ENCODE measurements at places on chromosomes 2 and 18.

- DNase-seq, result no peak
Measured at GRCh38 chr2:8306530-8307351, 375.1 kb upstream of the ID2 start.

DNA sequence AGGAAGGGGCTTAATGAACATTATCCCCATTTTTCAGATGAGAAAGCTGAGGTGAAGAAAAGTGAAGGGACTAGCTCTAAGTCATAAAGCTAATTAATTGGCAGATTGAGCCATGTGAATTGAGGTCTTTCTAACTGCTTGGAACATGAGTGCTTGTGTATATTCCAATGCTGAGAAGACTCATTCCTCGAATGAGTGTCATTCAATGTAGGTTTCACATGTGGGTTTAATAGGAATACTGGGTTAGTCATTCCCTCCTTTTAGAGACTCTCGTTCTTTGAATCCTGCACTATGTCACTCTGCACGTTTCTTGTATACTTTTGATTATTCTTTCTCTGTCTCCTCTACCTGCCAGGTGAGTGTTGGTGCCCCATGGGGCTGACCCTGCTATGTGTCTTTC, 218.2 kb downstream of the HRH4 start:
- DNase-seq, result no peak

GRCh38 chr2:95275601-95276243, 1.5 kb downstream of the PROM2 start:
- DNase-seq, result no peak

- DNase-seq, result no peak
Measured at GRCh38 chr18:48017635-48018034, 87.2 kb upstream of the SMAD2 start.

DNA sequence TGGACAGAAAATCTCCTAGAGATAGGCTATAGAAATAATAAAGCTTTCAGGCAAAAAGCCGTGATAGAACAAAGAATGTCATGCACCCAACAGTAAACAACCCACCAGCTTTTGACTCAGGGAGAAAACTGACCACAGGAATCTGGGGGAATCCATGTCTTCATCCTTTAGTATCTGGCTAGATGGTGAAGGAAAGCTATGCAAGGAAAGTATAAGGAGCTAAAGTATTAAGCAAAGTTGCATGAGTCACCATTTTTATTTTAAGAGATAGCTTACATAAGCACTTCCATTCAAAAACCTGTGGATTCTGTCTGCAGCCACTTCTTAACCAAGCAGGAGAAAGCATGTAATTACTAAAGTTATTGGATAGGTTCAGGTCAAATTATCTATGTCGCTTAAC, 363.8 kb downstream of the LRP1B start:
- DNase-seq, result no peak

DNA sequence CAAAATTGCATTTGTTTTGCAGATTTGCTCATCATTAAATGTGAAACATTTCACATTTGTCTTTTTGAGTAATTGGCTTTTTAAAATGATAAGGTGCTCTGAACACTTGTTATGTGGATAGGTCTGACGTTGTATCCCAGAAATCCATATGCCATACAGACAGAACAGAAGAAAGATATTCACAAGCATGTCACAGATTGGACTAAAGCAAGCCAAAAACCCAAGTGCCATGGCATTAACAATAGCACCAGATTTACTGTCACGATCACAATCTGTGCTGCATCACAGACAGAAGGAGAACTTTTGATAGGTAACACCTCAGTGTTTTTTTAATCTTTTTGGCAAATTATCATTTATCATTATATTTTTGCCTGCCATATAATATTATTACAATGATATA, 272.6 kb downstream of the ARHGAP15 start:
- no peak for DNase-seq

GRCh38 chr18:31302991-31303390, 15.0 kb upstream of the DSG1 start:
- no peak for DNase-seq

GRCh38 chr2:188664416-188664815, 309.8 kb upstream of the COL3A1 start:
- DNase-seq, result no peak

DNA sequence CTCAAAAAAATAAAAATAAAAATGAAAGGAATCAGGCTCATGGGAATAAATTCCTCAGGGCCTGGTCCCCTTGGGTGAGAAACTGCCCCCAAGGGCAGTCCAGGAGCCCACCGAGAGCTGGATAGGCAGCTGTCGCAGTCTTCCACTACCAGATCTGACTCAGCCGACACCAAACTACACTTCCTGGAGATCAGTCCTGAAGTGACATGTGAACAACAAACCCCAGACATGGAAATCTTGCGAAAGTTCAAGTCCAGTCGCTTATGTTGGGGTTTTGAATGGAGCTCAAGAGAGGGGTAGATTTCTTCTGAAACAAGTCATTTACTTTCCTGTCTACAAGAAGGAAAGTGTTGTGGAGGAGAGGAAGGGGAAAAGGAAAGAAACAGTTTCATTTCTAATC, 12.9 kb downstream of the ADCY3 start:
- DNase-seq, result no peak

DNA sequence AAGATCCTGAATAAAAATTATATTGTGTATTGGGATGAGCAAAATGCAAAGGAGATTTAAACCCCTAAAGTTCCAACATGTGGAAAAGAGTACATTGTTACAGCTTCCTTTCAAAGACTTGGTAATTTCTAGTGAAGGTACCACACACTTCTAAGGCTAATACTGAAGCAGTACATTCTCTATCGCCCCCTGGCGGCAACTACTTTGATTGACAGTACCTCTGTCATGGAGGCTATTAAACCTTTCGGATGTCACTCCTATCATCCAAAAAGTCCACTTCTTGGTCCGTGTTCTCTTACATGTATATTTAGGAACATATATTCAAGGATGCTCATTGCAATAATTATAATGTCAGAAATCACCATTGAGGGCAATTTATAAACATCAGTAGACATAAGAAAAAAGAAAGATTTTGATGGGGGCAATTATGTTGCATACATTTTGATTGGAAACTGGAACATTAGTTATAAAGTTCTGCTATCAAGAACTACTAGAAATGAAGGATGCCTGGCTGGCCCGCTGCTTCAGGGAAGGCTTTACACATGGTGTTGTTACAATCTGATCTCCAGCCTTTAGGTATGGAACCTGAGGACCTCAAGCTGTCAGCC, 601.6 kb downstream of the CPS1 start:
- DNase-seq, result no peak

DNA sequence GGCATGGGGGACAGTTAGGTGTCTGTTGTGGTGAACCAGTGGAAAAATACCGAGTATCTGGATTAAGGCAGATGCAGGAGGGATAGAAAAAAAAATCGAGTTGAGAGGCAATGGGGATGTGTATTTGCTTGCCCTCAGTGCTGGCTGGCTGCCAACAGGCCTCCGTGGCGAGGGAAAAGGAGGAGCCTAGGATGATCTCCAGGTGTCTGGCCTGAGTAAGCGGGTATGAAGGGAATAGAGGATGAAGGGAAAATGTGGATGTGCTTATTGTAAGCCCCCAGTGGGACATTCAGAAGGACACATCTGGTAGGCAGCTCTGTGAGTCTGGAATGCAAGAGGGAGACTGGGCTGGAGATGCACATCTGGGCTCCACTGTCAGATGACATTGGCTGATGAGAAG, 22.8 kb downstream of the KCNS3 start:
- DNase-seq, result no peak

GRCh38 chr2:98583816-98584618, 24.3 kb downstream of the COA5 start:
- no peak for DNase-seq

- no peak for DNase-seq
Measured at GRCh38 chr18:74725690-74726089, 128.0 kb downstream of the ZNF407 start.

- no peak for DNase-seq
Measured at GRCh38 chr2:48722391-48722790, 33.1 kb downstream of the LHCGR start.

DNA sequence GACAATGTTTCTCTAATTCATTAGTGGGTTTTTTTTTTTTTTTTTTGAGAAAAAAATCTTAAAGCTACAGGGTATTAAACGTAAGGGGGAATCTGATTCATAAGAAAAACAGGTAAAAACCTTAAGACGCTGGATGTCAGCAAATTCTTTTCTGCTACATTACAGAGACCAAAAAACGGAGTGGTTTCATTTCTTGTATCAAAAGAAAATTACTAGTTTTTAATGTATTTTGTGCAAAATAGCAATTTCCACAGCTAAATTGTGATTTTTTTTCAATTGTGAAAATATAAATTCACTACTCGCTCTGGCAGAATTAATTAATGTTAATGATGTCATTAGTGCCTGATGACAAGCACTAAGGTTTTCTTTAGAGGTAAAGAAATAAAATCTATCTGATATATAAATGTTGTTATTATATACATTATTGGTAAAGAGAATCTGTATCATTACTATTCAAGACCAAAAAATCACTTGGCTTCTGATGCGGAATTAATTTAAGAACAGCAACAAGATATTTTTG, 9.9 kb downstream of the OTX1 start:
- DNase-seq, result no peak

- no peak for DNase-seq
Measured at GRCh38 chr2:119468154-119468955, 36.7 kb downstream of the TMEM37 start.

DNA sequence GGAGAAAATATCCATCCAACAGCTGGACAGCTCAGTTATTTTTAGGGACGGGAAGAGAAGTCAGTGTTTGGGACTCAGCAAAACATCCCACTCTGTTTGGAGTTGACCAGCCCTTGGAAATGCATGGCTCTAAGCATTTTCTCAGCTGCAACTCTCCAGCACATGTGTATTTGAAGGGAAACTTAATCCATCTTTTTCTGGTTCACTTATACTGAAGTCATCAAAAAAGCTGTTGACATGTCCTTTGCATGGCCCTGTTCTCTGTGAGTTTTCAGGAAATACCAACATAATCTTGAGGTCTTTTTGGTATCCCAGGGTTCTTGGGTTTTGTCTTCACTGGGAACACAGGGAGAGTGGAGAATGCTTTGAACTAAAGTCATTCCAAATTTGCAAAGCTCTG, 91.9 kb upstream of the CELF4 start:
- no peak for DNase-seq

- DNase-seq, result no peak
Measured at GRCh38 chr2:188439986-188440385, 148.3 kb downstream of the GULP1 start.

DNA sequence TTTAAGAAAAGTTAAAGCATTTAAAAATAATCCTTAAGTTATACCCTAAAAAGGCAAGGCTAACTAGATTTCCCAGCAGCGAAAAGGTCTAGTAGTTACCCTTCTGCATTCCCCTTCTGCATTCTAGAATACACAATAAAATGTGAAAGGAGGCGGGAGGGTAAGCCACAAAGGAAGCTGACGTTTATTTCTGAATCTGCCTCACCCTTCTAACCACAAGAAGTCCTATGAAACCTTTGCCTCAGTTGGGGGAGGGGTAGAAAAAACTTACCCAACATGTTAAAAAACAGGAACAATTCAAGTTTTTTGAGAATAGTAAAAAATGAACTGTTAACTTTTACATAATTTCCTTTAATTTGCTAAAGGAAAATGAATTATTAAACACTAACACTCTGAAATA, 11.3 kb downstream of the STK17B start:
- DNase-seq, result peak; percentile 17

DNA sequence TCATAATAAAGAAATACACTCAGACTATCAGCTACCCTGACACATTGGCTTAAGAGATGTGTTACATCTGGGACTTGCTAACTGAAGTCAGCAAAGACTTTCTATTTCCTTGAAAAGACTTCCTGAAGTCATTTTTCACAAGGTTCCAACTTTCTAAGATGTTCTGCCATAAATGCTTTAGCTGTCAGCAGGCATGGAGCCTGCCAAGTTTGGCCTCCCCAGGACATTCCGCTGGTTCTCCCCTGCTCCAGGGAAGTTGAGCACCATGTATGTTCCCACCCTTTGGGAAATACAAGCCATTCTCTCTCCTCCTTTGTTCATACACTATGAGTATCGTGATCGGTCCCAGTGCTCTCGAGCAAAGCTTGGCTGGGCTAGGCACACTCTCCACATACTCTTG, 202.7 kb upstream of the CCDC68 start:
- DNase-seq, result no peak

DNA sequence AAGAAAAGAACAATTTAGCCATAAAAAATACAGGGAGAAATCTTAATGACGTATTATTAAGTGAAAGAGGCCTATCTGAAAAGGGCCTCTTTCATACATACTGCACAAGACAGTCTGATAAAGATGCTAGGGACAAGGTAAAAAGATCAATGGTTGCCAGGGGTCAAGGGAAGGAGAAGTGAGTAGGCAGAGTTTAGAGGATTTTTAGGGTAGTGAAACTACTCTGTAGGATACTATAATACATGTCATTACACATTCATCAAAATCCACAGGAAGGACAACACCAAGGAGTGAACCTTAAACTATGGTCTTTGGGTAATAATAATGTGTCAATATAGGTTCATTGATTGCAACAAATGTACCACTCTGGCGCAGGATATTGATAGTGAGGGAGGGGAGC, 289.3 kb downstream of the FSIP2 start:
- DNase-seq, result no peak
